ENCODE measurements at places on chromosomes 3 and 15.

- no peak for DNase-seq
These were observed 32.3 kb downstream of the VPS13C start for GRCh38 chr15:62027916-62028315.

DNA sequence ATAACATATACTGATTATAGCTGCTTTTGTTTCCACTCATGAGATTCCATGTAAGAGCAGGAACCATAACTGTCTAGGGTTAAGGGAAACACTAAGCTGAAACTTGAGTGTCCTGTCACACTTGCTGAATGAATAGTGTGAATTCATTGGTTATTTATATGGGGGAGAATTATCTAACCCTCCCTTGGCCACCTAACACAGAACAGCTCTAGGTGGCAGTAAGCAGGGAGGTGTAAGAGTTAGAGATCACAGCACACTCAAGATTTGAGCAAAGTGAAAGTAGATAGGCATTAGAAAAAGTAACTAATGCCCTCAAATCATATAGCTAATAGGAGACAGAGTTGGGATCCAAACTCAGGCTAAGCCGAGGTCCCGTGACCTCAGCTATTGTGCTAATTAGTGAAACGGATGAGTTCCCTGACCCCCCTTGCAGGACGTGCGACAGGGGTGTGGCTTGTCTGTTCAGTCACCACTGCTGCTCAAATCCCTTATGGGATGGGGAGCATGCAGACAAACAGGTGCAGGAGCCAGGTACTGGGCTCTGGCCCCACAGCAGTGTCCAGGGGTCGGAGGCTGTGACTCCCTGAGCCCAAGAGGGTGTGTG lies 27.7 kb upstream of the ANO10 start:
- no peak for DNase-seq

DNA sequence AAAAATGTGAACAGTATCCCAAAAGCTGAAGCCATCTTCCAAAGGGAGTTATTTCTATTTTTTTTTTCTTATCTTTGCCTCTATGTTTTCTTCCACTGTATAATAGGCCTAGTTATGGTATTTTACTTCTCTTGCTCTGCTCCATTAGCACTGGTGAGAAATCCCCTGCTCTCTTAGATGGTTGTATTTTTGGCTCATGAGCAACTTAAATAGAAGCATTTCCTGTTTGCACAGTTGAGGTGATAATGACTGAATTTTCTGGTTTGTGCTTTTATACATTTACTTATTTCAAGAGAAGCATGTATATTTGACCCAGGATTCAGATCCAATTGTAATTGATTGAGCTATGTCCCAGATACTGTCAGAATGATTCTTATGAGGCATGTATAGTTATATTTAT lies 61.6 kb upstream of the CD200R1L start:
- no peak for DNase-seq

- no peak for DNase-seq
These were observed 56.7 kb downstream of the MGA start for GRCh38 chr15:41716864-41717263.

DNA sequence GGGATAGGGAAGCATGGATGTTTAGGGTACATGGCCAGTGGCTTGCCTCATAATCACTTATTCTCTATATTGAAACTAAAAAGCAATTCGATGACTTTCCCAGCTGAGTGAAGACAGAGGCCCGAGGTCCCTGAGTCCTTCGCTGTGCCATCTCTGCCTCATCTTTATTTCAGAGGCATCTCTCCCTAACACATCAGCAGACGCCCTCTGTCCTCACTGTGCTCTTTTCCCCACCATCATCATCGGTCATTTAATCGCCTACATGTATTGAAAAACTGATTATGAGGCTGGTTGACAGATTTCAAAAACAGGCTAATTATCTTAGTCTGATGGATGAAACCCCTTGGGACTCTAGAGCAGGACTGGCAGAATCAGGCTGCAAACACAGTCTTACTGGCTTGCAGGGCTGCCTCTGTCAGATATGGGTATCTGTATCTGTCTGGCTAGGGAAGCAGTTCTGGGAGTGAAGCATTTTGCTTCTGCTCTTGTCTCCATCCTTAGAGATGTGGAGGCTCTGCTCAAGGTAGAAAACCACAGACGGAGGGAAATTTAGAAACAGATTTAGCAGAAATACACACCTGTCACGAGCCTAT lies 291.0 kb upstream of the CHRM5 start:
- no peak for DNase-seq

- peak; percentile 57 for DNase-seq
These were observed at the start of gene GRAMD2A for GRCh38 chr15:72197460-72198355. Gene GRAMD2A, minus strand, starts transcription at chr15:72197787.

- DNase-seq: peak; percentile 81
These were observed at the start of gene JMJD7 for GRCh38 chr15:41827880-41828806. Gene JMJD7, plus strand, starts transcription at chr15:41828092. Its CDS starts 33 bp downstream, at chr15:41828125.

DNA sequence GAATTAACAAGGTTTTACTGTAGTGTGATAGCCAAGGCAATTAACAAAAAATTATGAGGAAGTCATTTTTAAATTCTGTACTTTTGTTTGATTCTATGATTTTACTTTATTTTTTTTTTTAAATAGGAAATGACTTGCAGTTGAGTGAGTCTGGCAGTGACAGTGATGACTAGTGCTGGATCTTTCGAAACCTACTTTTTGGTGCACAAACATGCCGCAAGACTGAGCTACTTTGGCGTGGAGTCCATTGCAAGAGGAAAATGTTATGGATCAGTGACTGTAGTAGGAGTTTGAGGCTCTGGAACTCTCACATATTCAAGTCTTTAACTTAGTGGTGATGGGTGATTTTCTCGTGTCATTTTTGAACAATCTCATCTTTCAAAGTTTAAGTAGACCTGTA lies 11.6 kb downstream of the EAF1 start:
- DNase-seq: peak; percentile 15

DNA sequence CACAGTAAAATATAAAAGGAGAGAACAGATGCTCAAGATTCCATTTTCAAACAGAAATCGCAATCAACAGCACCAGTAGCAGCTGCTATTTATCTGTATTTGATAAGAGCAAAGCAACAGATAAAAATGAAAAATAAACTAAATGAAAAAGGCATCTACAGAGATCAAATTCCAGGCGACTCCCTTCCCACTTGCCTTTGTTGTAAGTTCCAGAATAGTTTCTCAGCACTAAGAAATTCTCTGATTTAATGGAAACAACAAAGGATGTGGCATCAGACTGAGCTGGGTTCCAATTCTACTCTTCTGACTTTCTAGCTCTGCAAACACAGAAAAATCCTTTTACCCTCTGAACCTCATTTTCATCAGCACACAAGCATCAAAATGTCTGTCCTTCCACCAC lies 110.8 kb upstream of the MME start:
- no peak for DNase-seq

- DNase-seq: no peak
These were observed 17.9 kb upstream of the RPP14 start for GRCh38 chr3:58288011-58288728.

DNA sequence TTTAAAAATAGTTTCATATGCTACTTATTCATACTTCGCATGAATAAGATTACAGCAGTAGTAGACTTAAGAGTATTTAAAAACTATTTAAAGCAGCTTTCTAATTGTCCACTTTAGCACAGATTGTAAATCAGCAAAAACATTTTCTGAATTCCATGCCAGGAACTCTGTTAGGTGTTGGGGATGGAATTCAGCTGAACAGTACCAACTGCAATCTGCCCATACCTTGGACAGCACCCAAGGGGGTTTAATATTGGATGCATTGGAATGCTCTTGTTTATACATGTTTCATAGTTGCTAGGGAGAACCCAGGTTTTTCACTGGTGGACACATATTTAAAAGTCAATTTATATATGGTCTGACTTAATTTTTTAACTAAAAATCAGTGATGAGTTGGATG lies 74.8 kb downstream of the PPM1L start:
- DNase-seq: no peak

GRCh38 chr3:180747805-180748361 lies 68.6 kb upstream of the CCDC39 start:
- DNase-seq: no peak

DNA sequence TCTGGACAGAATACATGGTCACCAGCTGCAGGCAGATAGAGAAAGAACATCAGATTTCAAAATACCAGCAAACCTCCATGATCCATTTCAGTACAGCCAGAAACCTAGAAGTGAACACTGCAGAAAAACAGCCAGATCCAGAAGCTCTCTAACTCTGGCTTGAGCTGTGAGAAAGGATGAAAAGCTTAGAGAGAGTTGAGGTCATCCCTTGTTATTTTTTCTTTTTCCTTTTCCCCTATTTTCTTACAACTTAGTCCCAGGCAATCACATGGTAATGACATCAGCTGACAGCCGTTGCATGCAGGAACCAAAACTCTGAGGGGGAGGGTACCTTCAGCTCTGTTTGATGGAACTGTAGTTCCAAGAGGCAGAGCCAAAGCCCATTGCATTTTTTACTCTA lies 113.2 kb downstream of the TCF12 start:
- peak; percentile 29 for DNase-seq

GRCh38 chr3:166877971-166878370 lies 502.1 kb downstream of the ZBBX start:
- DNase-seq: no peak

- DNase-seq: peak; percentile 36
These were observed 41.5 kb upstream of the RBMS3 start for GRCh38 chr3:29239376-29239775.

DNA sequence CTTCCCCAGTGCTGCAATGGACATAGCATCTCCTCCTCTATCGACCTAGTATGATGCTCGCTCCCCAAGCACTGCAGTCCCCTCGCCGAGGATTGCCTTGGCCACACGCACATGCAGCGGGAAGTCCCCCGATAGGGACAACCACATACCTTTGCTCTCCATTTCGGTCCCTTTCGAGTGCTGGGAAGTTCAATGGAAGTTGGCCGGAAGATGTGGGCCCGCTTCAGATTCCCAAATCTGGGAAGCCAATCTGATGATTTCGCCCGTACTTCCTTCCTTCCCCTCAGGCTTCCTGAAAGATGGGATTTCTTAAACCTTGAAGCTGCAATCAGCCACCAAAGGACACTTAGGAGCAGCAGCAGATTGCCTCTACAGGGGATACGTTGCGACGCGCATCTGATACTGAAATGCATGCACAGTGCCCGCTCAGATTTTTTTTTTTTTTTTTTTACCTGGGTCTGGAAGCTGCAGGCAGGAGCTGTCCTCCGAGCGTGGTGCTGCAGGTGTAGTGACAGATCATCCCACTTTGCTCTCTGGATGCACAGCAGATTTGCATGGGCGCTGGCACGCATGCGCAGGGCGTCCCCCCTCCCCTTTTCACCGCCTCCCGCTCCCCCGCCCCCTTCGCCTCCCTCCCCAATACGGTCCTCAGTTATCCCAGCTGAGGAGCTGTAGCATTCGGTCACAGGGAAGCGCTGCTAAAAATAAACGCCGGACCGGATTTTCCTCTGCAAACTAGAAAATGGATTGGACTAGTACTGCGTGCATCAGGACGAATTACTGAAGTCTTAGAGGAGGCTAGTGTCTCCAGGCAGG lies at the start of gene FGF12:
Gene FGF12, minus strand, starts transcription at position 510 of the 816 bp plus-strand sequence.
- peak; percentile 11 for DNase-seq

- no peak for DNase-seq
These were observed 63.2 kb upstream of the RASGRP1 start for GRCh38 chr15:38627689-38628277.

DNA sequence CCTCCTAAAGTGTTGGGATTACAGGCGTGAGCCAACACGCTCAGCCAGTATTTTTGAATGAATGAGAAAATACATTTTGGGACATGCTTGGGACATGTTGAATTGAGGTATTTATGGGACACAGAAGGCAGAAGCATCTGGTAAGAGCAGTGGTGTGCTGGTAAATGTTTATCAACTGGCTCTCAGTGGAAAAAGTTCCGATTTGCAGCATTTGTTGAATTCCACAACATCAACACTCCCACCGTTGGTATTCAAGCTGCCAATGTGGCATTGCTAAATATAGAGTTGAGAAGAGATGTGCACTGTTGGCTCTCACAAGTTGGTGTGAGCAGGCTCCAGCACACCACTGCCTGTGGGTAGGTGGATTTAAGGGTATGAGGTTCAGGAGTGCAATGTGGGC lies 35.8 kb upstream of the LRRFIP2 start:
- DNase-seq: no peak

DNA sequence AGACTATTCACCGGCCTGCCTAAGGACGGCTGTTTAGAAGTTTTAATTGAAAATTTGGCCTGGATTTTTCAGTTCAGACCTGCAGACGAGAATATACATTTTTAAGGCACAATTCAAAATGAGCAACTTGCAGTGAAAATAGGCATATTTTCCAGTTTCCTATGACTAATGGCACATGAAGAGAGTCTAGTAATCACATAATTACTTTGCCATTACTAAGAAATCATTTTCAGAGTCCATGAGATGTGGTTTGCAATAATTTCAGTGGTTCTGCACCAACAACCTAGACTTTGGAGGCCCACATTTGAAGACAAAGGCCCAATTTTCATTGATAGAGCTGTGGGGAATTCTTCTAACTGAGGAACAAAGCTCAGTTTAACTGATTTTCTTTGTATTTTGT lies 205.3 kb downstream of the SOX2 start:
- DNase-seq: peak; percentile 20

DNA sequence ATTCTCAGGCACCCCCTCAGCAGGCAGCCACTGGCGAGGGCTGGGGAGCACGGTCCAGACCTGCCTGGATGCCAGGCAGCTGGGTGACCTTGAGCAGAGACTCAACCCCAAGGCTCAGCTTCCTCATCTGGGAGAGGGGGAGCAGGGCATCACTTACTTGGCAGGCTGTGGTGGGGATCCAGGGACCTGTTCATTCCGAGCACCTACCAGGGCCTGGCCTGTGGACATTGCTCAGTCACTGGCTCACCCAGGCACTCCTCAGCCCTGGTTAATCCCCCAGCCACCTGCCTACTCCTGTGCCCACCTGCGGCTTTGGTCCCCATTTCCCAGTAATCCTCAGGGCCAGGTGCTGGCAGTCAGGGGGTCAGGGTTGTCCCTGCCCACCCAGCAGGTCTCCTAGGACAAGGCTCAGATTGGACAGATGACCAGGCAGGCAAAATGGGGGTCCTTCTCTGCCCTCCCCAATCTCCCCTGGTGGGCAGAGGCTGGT lies 9.3 kb upstream of the RPL29 start:
- DNase-seq: no peak

DNA sequence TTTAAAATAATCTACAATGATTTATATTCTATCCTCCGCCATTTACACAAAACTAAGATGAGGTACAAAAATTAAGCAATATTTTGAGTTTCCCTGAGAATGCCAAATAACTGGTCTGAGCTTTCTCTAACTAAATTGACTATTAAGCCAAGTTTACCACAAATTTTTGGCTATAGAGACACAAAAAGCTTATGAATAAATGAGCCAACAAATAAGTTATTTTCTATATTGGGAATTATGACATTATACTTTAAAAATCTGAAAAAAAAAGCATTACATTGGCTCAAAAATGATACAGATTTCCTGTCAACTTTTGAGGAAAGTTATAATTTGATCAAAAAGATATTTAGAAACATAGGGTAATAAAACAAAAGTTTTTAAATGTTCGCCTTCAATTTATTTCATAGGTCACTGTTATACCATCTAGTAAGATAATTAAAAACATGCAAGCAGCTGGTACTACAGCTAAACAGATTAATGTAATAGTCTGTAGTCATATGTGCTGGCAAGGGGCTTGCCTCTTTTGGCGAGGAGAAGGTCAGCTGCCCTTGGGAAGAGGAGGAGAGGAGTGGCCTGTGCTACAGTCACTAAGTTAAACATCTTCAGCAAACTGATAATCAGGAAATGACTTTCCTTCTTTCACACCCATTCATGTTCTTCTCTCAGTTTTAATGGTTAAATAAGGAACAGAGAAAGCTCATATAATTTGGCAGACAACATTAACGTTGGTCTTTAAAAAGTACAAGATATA lies 318.5 kb downstream of the TBC1D5 start:
- no peak for DNase-seq

All from RPMI7951 (cell line).